ENCODE measurements at places on chromosomes 6 and 20.

DNA sequence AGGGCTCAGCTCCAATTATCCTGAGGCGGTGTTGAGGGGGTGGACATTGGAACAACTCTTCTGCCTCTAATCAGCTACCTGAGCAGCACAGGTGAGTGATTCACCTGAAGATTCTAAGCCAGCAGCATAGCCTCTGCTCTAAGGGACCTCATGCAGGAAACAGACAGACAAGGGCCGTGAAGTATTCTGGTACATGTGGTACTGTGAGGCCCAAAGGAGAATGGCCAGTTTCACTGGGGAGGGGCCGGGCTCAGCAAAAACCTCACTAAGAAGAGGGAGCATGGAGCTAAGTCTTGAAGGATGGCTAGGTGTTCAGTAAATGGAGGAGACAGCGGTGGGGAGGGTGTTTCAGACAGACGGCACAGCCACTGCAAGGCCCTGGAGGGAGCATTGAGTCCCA is 58.5 kb upstream of the CCDC167 start:
- DNase-seq, result no peak

- no peak for DNase-seq
Observed at GRCh38 chr6:79600812-79601609, 30.1 kb upstream of the SH3BGRL2 start.

GRCh38 chr6:1633366-1634021 is 23.8 kb downstream of the FOXC1 start:
- no peak for DNase-seq

DNA sequence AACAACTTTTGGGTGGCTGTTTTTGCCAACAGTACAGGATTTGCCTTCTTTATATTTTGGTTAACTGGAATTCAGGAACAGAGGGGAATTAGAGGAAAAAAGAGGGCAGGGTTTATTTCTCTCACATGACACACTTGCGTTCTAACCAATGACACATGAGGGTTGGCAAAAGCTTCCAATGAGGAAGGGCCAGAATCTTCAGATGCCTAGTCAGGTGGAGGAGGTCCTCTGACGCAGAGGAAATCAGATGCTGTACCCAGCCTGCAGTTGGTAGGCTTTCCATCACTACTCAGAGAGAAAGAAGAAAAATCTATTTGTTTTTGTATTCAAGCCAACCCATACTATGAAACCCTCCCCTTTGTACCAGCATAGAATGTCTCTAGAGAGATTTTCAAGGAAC is 20.8 kb downstream of the TM9SF4 start:
- DNase-seq, result no peak

- DNase-seq, result no peak
Observed at GRCh38 chr6:2651536-2651935, 99.2 kb downstream of the MYLK4 start.

- DNase-seq, result no peak
Observed at GRCh38 chr20:35972462-35972861, 4.1 kb downstream of the CNBD2 start.

DNA sequence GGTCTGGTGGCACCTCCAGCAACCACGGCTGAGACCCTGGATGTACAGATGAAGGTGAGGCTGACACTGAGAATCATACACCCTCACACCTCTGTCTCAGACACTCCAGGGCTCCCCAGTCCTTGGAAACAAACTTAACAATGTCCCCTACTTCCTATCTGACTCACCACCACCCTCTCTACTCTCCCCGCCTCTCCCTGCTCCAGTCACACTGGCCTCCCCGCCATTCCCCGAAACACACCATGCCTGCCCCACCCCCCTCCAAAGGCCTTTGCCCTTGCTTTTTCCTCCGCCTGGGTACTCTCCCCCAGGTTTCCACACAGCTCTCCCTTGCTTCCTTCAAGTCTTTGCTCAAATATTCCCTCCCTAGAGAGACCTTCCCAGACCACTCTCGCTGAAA is 16.3 kb downstream of the BPI start:
- no peak for DNase-seq

GRCh38 chr6:18425218-18425617 is 38.1 kb downstream of the RNF144B start:
- no peak for DNase-seq

DNA sequence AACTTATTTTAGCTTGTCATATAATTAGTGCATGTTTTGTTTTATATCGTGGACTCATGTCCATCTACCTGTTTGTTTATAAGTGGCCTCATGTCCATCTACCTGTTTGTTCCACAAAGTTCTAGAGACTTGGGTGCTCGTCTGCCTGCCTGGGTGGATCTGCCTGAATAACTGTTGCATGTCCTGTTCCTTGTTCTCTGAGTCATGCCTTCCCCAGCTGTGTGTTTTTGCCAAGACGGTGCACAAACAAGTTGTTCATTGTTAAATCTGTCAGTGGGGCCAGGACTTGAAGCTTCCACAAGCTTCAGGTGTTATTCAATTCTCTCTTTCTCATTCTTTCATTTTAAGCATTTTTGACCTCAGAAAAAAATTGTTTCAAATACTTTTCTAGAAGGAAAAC is 358.0 kb upstream of the CITED2 start:
- no peak for DNase-seq

GRCh38 chr6:159842035-159842434 is 42.0 kb downstream of the PNLDC1 start:
- no peak for DNase-seq

- no peak for DNase-seq
Observed at GRCh38 chr20:48451401-48451800, 376.4 kb downstream of the PREX1 start.

DNA sequence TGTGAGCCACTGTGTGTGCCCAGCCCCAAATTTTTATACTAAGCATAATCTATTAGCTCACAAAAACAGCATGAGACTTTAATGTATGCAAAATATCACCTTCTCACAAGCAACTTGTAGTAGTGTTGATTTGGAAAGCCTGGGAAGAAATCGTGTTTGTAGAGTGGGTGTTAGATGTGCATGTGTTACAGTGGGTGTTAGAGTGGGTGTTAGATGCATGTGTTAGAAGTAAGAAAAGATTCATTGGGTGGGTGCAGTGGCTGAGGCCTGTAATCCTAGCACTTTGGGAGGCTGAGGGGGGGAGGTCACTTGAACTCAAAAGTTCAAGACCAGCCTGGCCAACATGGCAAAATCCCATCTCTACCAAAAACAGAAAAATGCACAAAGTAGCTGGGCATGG is 6.3 kb upstream of the SCAF8 start:
- no peak for DNase-seq

DNA sequence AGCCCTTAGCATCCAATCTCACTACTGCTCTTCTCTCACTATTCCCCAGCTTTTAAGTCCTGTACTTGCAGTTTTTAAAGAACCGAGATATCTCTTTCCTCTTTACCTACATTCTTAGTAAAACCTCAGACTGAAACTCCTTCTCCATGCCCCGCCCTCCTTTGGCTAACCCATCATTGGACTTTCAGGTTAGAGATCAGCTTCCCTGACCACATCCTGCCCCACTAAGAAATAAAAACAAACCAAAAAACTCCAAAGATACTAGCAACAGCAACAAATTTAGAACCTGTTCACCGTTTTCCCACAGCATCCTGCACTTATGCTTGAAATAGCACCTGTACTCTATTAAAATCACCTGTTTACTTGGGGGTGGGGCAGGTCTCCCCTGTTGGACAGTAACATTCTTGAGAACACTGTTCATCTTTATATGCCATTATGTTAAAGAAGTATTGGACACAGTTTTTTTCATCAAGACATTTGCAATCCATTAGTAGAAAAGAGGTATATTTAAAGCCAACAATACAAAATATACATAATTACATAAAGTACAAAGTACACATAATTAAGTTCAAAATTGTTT is 16.3 kb upstream of the SMAP1 start:
- no peak for DNase-seq
